IPS DF 19.7 (cell line): ENCODE measurements at places on chromosomes 4 and X.

- DNase-seq = no peak
Measured at GRCh38 chrX:133461231-133461630, 45.9 kb upstream of the GPC4 start.

DNA sequence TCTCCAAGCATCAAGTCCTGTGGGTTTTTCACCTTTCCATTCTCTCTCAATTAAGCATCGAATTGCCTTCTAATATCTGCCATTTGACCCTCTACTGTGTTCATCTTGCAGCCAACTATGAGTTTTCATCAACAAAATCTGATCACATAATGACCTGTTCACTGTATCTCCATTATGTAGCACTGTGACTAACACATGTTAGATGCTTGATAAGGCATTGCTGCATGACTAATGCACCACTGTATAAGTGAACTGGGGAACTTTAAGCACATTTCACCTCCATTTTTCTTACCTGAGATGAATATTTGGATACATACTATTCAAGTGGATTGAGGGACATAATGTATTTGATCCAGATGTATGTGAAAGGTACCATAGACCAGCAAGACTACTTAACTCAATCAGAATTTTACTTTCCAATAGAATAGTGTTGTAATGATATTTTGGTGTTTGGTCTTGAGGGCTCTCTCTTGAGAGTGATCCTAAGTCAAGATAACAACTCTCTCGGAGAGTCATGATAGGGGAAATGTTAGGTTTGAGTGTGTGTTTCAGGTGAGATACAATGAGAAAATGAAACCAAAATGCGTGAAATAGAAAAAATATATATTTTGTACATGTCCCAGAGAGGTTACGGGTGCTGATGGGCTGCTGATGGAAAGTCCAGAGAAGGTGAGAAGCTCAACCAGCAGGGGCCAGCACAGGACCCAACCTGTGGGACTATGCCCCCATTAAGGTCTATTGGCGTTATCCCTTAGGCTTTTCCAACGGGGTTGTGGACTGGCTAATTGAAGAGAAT lies 60.2 kb upstream of the HS3ST1 start:
- DNase-seq = no peak

DNA sequence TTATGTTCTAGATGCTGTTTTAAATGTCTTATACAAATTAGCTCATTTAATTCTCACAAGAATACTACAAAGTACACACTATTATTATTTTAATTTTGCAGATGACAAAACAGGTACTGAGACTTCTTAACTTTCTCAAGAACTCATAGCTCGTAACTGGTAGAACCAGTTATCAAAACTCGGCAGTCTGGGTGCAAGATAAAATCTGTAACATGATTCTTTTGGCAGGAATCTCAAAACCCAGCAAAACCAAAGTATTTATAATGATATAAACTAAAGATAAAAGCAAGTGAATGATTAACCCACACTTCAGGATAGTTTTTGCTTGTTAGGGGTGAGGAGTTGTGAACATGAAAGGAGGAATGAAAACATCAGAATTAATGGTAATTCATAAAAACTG lies 27.6 kb downstream of the CLNK start:
- no peak for DNase-seq

DNA sequence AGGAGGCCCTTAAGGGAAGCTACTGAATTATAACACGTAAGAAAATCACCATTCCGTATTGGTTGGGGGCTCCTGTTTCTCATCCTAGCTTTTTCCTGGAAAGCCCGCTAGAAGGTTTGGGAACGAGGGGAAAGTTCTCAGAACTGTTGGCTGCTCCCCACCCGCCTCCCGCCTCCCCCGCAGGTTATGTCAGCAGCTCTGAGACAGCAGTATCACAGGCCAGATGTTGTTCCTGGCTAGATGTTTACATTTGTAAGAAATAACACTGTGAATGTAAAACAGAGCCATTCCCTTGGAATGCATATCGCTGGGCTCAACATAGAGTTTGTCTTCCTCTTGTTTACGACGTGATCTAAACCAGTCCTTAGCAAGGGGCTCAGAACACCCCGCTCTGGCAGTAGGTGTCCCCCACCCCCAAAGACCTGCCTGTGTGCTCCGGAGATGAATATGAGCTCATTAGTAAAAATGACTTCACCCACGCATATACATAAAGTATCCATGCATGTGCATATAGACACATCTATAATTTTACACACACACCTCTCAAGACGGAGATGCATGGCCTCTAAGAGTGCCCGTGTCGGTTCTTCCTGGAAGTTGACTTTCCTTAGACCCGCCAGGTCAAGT lies 6.9 kb upstream of the MSANTD1 start:
- no peak for DNase-seq

- no peak for DNase-seq
Measured at GRCh38 chr4:108378164-108378563, 209.4 kb upstream of the LEF1 start.

- DNase-seq = no peak
Measured at GRCh38 chr4:124132161-124132560, 580.4 kb downstream of the ANKRD50 start.

DNA sequence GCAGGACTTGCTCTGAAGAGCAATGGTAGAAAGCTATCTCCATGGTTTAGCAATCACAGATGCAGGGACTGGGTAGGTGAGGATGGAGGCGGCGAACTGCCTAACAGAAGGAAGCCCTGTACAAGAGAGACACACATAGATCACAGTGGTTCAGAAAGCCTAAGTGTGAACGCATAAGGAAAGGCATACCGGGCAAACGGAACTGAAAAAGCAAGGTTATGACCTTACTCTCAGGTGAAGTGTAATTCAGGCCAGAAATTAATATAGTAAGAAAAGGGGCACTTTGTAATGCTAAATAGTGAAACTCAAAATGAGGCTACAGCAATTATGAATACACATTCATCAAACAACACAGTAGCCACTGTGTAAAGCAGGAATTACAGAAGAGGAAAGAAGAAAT lies 126.6 kb downstream of the PALLD start:
- no peak for DNase-seq

DNA sequence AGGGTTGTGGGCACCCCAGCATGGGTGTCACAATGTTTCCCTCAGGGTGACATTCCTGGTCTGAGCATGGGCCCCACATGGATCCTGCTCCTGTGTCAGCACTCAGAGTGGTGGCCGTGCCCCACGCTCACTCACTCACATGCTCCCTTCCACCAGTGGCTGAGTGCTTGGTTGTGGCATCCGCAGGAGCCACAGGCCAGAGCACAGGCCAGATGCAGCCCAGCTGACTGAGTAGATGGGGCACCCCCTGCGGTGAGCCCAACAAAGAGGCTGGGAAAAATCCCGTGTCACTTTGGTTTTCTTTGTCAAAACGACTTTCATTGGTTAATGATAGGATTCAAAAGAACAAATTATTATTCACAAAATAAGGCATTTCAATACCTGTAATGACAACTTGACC lies 204.6 kb upstream of the ANXA10 start:
- DNase-seq = no peak

DNA sequence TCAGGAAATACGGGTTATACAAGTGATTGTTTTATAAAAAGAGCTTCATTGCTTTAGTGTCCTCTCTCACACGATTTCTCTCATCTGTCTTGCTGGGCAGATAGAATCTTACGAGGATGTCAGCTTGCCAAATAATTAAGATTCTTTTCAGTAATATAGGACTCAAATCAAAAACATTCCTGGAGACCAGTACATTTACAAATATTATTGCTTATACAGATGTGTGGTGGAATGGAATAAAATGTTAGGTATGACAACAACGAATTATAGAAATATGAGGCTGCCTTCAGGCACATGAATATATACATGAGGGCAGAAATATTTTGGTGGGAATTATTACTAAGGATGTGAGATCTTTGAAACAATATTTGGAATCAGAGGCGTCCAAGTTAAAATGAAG lies 88.9 kb downstream of the GC start:
- no peak for DNase-seq
